Progenitor cell of endocrine pancreas (in vitro differentiated cells): ENCODE measurements at places on chromosomes 4 and X.

DNA sequence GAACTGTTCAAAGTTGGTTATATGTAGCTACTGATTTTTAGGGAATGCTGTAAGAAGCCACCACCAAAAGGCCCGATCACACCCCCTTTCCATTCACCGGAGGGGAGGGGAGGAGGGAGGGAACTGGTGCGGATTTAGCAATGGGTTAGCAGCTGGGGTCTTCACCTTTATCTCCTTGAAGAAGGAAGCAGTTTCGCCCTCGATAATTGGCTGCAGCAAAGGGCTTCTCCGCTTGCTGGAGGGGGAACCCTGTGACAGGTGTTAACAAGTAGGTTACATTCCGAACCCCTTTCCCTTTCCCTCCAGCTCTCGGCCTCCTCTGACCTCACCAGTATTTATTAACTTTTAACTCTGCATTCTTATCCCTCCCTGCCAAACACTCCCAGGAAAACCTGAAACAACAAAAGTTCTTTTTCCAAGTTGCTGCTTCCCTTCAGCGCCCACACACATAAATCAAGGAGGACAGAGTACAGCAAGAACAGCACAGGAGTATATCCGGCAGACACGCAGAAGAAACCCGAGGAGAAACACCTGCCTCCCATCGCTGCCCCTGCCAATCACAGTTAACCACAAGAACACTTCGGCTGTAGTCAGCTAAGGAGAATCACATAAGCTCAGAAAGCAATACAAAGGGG lies 39.8 kb upstream of the NAP1L5 start:
- H3K4me1 ChIP-seq, result peaks cover 17% of the 10 kb centered on the region
- H3K36me3 ChIP-seq, result peaks cover 10% of the 10 kb centered on the region
- H3K27me3 ChIP-seq, result no peaks in the 10 kb centered on the region
- peak overlapping the region; percentile 33 for H3K4me3 ChIP-seq

GRCh38 chr4:113556382-113557134 lies 205.0 kb downstream of the CAMK2D start:
- no peak for DNase-seq
- H3K27ac ChIP-seq, result peak overlapping the region; percentile 67
- H3K27me3 ChIP-seq, result no peaks in the 10 kb centered on the region
- no peak overlapping the region for H3K4me3 ChIP-seq

GRCh38 chr4:158162631-158163030 lies 10.2 kb downstream of the GASK1B start:
- no peaks in the 10 kb centered on the region for H3K27me3 ChIP-seq
- H3K36me3 ChIP-seq, result no peaks in the 10 kb centered on the region
- H3K4me3 ChIP-seq, result no peak overlapping the region
- no peak for DNase-seq
- H3K4me1 ChIP-seq, result peaks cover 21% of the 10 kb centered on the region

GRCh38 chrX:966396-967070 lies 245.9 kb downstream of the CRLF2 start:
- no peaks in the 10 kb centered on the region for H3K4me1 ChIP-seq
- H3K27me3 ChIP-seq, result peaks cover 19% of the 10 kb centered on the region
- no peak overlapping the region for H3K27ac ChIP-seq
- no peak overlapping the region for H3K4me3 ChIP-seq
- no peaks in the 10 kb centered on the region for H3K36me3 ChIP-seq
- DNase-seq, result no peak

DNA sequence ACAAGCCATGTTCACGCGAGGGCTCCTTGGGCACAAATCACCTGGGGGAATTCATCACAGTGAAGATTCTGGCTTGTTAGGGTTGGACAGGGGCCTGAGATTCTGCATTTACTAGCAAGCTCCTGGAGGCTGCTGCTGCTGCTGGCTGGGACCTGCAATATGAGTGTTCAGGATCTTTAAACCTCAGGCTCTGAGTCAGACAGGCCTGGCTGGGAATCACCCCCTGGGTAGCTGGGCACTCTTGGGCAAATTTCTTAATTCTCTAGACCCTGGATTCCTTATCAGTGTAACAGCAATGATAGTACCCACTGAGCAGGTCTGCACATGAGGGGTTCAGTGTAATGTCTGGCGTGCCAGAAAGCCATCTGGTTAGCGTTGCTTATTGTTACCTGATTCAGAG lies 101.5 kb downstream of the DHX15 start:
- H3K4me3 ChIP-seq, result no peak overlapping the region
- DNase-seq, result no peak
- H3K27ac ChIP-seq, result no peak overlapping the region
- H3K4me1 ChIP-seq, result peaks cover 3% of the 10 kb centered on the region

GRCh38 chr4:74971862-74972261 lies 38.9 kb downstream of the PARM1 start:
- no peak for DNase-seq
- H3K4me1 ChIP-seq, result peaks cover 12% of the 10 kb centered on the region
- H3K4me3 ChIP-seq, result no peak overlapping the region

DNA sequence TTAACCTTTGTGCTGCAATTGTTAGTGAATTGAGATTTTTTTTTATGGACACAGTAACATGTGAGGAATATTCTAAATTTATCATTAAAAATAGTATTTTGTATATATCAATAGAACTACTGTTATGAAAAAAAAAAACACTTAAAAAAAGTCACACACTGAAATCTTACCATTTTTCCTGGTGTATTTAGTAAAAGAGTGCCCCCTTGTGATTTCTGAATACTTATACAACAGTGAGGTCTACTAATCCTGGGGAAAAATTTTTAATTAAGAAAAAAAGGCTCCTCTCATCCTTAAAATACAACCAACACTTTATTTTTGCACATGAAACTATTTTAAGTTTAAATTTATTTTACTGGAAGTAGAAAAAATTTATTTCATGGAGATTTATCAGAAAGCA lies 56.4 kb upstream of the SPOCK3 start:
- no peak overlapping the region for H3K4me3 ChIP-seq
- no peak for DNase-seq
- no peaks in the 10 kb centered on the region for H3K4me1 ChIP-seq
- H3K27ac ChIP-seq, result no peak overlapping the region
- peaks cover 4% of the 10 kb centered on the region for H3K36me3 ChIP-seq

DNA sequence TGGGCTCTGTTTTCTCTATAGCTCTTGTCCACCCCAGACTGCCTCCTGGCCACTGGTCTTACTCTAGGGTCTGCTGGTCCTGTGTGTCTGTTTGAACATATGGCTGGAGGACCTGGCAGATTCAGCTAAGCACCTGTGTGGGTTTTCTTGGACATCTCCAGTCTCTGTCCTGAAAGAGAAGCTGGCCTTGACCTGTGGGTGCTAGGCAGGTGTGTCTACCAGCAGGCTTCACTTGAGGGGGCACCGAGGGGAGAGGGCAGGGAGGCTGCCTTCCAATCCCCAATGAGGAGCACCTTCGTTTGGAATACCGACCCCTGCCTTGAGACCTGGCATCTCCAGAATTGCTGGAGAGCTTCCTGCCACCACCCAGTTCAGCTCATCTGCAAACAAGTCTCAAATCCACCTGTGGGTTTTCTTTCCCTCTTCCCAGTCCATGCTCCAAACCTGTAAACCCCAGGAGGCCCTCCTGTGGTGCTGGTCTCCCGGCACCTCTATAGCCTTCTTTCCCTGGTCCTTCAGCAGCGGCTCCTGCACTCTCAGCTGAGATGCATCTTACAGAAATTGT lies 45.2 kb downstream of the HTRA3 start:
- no peak overlapping the region for H3K4me3 ChIP-seq
- peaks cover 5% of the 10 kb centered on the region for H3K27me3 ChIP-seq
- H3K36me3 ChIP-seq, result peaks cover 2% of the 10 kb centered on the region
- H3K4me1 ChIP-seq, result peaks cover 15% of the 10 kb centered on the region
- no peak overlapping the region for H3K27ac ChIP-seq

DNA sequence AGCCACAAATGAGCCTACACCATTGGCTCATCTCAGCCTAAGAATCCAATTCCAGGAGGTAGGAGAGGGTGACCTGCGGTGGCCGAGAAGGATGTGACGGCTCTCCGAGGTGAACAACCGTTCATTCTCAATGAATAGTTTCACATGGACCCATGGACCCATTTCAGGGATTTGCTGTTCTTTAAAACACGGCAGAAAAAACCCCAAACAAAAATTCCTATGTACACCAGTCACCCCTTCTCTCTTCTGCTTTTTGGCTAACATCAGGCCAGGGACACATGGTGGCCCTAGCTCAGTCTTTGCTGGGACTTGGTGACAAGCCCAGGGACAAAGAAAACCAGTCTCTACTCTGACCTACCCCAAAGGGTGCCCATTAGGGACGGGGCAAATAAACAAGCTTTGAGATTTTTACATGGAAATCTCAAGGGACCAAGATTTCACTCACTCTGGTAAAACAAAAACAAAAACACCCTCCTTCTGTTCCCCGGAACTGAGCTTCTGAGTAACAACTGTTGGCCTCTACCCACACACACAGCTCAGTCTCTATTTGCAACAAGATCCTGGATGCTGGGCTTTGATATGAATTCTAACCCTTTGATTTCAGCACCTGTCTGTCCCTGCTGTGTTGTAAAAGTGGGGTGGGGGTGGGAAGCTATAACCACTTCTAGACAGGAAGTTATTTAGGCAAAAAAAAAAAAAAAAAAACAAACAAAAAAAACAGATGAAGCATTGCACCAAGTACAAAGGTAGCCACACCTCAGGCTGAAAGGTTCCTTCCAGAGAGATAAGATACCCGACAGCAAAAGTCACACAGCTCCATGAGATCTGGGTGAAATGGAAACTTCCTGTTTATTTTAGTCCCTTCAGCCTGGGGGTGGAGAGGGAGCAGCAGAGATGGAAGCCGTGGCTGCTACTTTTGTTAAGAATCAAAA lies 49.0 kb downstream of the DDX3X start:
- peaks cover 8% of the 10 kb centered on the region for H3K4me1 ChIP-seq
- no peaks in the 10 kb centered on the region for H3K27me3 ChIP-seq
- DNase-seq, result no peak

- no peak overlapping the region for H3K4me3 ChIP-seq
- H3K36me3 ChIP-seq, result peaks cover 8% of the 10 kb centered on the region
Measured at GRCh38 chr4:74188912-74189311, 31.0 kb downstream of the MTHFD2L start.

DNA sequence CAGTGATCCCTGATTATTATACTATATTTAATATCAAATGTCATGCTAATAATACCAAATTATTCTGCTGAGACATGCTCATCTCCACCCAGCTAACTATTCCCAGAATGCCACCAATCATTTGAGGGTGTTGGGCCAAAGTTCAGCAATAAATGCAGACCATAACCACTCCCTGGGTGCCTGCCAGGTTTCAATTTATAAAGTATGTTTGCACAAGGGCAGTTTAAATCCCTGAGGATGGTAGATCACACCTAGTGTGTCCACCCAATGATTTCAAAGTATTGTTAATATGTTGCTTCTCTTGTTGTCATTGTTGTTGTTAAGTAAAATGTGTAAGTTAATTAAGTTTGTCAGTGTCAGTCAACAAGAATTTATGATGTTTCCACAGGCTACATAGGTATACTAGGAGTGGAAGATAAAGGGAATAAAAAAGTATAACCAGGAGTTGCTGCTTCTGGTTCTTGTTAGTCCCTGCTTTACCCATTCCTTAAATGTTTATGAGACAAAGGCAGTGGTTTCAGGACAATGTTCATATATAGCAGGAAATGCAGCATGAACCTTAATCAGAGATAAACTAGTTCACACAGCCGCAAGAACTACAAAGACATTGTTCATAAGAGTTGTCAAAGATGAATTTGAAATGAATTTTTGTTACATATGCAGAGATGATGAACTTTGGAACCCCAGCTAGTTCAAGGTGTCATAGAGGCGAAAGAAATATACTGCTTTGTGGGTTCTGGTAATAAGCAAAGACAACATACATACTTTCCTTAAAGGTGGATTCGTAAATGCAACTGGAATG lies 25.5 kb downstream of the HPGD start:
- peaks cover 19% of the 10 kb centered on the region for H3K4me1 ChIP-seq
- H3K36me3 ChIP-seq, result no peaks in the 10 kb centered on the region
- no peaks in the 10 kb centered on the region for H3K27me3 ChIP-seq
- no peak overlapping the region for H3K4me3 ChIP-seq

- no peaks in the 10 kb centered on the region for H3K27me3 ChIP-seq
- no peak for DNase-seq
- H3K36me3 ChIP-seq, result peaks cover 43% of the 10 kb centered on the region
- H3K27ac ChIP-seq, result no peak overlapping the region
- H3K4me3 ChIP-seq, result no peak overlapping the region
- peaks cover 1% of the 10 kb centered on the region for H3K4me1 ChIP-seq
Measured at GRCh38 chrX:2374086-2374485, 126.7 kb downstream of the DHRSX start.
